CD8-positive, alpha-beta memory T cell (primary cell): ENCODE measurements at places on chromosomes 3 and 15.

- no peak for DNase-seq
Measured at GRCh38 chr15:63083044-63083443, 38.6 kb upstream of the LACTB start.

DNA sequence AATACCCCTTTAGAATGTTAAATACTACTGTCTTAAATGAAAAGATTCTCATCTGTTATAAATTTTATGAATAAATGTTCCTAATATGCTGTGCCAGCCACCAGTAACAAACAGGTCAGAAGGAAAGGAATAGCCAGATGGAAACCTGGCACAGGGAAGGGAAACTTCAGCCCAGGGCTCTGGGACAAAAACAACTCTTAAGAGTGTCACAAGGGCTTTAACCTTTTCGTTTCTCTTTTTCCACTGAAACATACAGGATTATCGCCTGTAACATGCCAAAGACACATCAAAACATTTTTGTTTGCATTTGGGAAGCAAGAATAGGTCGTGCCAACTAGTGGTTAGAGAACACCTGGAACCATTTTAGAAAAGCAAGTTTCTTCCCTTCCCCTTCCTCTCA is 109.0 kb upstream of the NEDD4 start:
- DNase-seq = no peak

- no peak for DNase-seq
Measured at GRCh38 chr3:43618142-43618541, 3.7 kb downstream of the ANO10 start.

GRCh38 chr3:79414806-79415205 is 353.0 kb downstream of the ROBO1 start:
- no peak for DNase-seq

GRCh38 chr3:114671741-114672510 is 378.1 kb downstream of the TIGIT start:
- no peak for DNase-seq
